NCI-H526 treated with DMSO at 0.1 percent for 48 hours (cell line): ENCODE measurements at places on chromosomes 1 and 21.

DNA sequence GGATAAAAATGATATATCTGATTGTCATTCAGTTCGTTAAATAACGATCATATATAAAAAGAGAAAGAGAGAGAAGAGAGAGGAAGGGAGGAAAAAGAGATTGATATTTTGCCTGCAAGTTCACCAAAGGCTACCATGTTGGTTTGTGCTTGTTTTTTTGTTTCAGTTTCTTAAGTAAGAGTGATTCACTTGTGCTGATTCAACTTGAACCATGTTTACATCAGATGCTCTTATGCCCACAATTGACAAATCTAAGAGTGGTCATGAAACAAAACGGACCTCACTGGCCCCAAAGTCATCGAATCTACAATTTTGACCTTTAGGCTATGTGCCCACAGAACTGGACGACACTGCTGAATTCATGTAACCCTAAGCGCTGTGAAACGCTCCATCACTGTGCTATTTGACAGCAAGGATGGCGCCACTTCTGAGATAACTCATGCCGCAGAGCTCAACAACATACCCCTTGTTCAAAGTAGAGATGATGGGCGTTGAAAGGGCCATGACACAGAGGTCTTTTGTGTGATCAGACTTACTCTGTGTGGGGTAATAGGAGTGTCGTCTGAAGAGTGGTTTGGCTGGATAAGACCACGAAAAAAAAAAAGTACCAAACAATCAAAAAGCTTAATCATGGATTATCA lies 481.4 kb downstream of the SETD4 start:
- DNase-seq, result no peak

DNA sequence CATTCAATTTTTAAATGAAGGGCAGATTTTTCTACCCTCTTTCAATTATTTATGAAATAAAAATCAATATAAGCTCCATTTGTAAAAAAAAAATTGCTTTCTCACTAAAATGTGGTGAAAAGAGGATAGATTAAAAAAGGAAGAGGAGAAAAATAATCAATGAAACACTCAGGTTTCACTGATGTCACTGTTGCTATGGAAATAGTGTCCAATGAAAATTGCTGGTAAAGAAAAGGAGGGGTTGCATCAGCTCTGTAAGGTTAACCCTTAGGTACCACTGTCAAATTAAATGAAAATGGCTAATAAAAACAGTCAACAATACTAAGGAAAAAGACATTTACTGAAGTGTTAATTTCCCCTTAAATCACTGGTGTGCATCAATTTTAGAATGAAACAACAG lies 91.6 kb upstream of the TTC39A start:
- peak; percentile 10 for DNase-seq

- peak; percentile 14 for DNase-seq
Measured at GRCh38 chr1:15684468-15685291, 560 bp downstream of the PLEKHM2 start.

GRCh38 chr1:211148366-211148765 lies 14.4 kb upstream of the KCNH1 start:
- no peak for DNase-seq

GRCh38 chr21:36550761-36551160 lies 70.8 kb upstream of the CLDN14 start:
- DNase-seq, result no peak

DNA sequence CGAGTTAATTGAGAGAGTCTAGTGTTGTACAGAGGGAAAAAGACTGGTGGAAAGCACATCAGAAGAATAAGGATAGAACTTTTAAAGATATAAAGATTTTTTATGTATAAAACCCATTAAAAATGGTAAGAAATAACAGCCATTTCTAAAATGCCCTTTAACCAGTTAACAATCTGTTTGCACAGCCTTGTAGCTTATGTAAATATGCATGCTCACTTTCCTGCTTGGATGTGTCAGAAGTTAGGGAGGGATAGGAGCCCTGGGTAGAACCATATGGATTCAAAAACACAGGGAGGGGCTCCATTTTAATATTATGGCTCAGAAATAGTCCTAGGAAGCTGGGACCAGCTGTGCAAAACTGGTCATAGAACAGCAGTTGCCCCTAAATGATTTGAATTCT lies 4.5 kb upstream of the EDEM3 start:
- no peak for DNase-seq

GRCh38 chr1:87794788-87795614 lies 466.3 kb downstream of the LMO4 start:
- DNase-seq, result no peak

- DNase-seq, result no peak
Measured at GRCh38 chr1:47986761-47987200, 10.4 kb downstream of the TRABD2B start.

DNA sequence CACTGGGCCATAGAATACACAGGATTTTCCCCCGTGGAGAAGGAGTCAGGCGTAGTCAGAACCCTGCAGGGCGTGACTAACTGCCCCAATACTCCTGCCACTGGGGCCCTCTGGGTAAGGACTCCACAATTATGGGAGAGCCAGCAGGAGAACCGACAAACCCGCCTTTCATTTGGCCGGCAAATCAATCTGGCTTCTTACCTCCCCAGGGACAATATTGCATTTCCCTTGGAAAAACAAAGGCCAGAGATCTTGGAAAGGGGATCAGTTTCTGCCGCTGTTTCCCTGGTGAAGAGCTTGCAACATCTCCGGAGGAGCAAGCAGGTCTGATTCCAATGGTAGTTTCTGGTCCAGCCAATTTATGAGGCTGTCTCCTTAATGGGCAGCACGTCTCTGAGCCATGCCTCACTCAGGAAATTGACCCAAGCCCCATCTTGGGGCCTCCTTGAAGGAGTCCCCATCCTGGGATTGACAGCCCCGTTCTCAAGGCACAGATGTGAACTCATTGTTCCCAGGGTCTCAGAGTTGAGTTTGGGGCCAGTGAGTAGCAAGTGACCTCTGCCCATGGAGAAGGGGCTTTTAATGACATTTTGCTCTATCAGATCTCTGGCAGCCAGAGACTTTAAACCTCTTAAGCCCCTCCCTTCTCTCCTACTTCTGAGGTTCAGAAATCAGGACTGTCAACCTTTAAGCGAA lies 4.3 kb downstream of the TRABD2B start:
- no peak for DNase-seq

DNA sequence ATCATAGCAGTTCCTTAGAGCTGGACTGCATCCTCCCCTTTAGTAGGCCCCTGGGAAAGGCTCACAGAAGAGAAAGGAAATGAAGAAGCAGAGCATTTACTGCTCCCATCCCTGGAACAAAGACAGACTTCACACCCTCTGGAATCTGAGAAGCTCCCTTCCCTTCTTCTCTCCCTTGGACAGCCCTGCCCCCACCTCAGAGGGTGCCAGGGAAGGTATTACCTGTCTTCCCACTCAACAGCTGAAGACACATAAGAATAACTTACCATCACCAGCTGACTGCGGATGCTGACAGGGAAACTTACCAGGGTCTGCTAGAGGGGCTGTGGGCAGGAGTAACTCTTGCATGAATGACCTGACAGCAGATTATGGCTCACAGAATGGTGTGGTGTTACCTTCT lies 14.1 kb upstream of the FAAH start:
- DNase-seq, result no peak

DNA sequence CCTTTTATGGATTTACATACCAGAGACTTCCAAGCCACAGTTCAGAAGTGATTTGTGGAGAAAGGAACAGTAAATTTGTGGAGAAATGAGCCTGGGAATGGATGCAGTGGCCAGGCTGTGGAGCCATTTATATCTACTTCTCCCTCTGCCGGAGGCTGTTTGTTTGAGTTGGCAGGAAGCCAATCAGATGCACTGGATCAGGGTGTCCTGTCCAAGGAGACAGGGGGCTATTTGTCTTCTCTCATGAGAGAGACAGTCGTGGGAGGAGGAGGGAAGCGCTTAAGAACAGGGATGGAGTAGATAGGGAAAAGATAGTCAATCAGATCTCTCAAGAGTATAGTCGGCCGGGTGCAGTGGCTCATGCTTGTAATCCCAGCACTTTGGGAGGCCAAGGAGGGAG lies 2.8 kb upstream of the HAPLN2 start:
- peak; percentile 76 for DNase-seq

- no peak for DNase-seq
Measured at GRCh38 chr1:226548256-226549093, at the start of gene STUM. Gene STUM (plus strand): TSS chr1:226548764. CDS start chr1:226548905, 141 bp downstream.

- DNase-seq, result no peak
Measured at GRCh38 chr1:147821883-147822282, 61.5 kb upstream of the GJA5 start.
